ENCODE measurements at places on chromosomes 7 and 10. TPM values are rescaled to one million over a fixed set of nuclear protein-coding genes. Genes with fewer than 3 reads are reported as not detected.

CALML3 gene
- total RNA-seq, result not detected

HOXA6 gene
- not detected for total RNA-seq

NRAP gene
- total RNA-seq, result not detected

PARD3 gene
- 85.3 TPM for total RNA-seq

COL13A1 gene
- total RNA-seq, result 0.43 TPM

LIPK gene
- not detected for total RNA-seq

NOM1 gene
- total RNA-seq, result 33.6 TPM

SFTPA2 gene
- total RNA-seq, result not detected

DNA sequence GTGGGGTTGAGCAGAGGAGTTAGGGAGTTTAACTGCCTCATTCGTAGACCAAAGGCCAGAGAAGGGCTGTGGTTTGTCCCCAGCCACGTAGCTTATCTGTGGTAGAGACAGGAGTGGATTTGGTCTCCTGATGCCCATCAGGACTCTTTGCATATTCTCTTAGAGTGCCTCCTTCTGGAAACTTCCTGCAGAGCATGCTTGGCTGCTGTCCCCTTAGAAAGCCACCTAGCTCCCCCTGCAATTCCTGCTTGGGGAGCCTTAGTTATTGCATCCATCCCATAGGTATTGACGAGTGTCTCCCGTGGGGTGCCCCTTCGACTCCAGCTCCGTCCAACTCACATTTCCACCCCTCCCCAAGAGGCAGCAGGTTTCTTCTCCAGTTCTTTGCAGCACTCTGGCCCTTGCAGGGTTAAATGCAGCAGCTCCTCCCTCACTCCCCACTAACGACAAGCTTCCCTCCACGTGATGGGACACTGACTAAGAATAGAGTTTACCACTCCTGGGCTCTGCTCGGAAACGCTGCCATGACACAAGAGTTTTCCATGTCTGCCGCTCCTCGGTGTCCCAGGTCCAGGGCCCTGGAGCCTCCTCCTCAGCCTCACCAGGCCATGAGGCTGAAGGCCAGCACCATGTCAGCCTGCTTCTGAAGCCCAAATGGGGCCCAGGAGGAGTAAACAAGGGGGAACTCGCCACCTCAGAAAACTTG lies 147.8 kb upstream of the UNC5B start:
- no peak overlapping the region for H3K4me3 ChIP-seq
- H3K4me1 ChIP-seq, result peaks cover 10% of the 10 kb centered on the region
- DNase-seq, result no peak
- H3K27ac ChIP-seq, result no peak overlapping the region

- no peaks in the 10 kb centered on the region for H3K36me3 ChIP-seq
- H3K27ac ChIP-seq, result no peak overlapping the region
- H3K27me3 ChIP-seq, result peaks cover 12% of the 10 kb centered on the region
- no peak for DNase-seq
- no peak overlapping the region for H3K4me3 ChIP-seq
Measured at GRCh38 chr10:94108200-94108599, 114.5 kb downstream of the PLCE1 start.

GRCh38 chr7:87316846-87317552 lies 28.5 kb upstream of the CROT start:
- H3K27me3 ChIP-seq, result no peaks in the 10 kb centered on the region
- DNase-seq, result no peak
- peaks cover 7% of the 10 kb centered on the region for H3K36me3 ChIP-seq
- no peaks in the 10 kb centered on the region for H3K4me1 ChIP-seq

- H3K4me3 ChIP-seq, result no peak overlapping the region
- no peak for DNase-seq
- H3K36me3 ChIP-seq, result no peaks in the 10 kb centered on the region
- H3K27ac ChIP-seq, result no peak overlapping the region
- peaks cover 32% of the 10 kb centered on the region for H3K27me3 ChIP-seq
Measured at GRCh38 chr10:78619115-78619851, 449.5 kb upstream of the ZMIZ1 start.

DNA sequence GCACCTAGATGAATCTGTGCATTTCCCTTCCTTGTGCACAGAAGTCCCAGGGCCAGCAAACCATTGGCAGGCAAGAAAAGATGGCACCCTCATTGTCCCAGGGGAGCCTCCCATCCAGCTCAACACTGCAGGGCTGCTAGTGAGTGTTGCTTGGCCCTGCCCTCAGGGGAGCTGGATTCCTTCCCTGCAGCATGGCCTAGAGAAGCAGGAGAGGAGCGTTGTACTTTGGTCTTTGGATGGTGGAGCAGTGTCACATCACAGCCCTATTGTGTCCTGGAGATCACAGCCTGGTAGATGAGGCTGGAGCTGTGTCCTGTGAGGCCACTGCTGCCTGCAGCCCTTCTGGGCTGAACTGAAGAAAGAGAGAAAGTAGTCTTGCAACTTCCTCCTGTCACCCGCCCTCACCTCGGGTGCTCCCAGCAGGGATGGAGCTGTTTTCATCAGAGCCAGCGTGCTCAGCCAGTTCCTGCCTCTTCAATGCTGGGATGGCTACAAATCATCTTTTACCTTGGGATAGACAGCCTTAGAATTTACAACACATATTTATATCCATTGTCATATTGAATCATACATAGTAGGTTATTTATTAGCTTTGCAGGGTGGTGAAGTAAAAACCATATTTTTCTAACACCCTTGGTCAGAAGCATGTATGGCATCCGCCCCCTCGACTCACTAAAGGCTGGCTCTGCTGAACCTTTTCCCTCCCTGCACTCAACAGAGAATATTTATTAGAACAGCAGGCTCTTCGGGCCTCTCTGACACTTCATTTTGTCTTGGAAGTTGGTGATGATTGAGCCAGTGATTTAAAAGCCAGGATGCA lies 43.1 kb upstream of the FAM180A start:
- H3K4me3 ChIP-seq, result no peak overlapping the region
- H3K36me3 ChIP-seq, result no peaks in the 10 kb centered on the region
- H3K4me1 ChIP-seq, result no peaks in the 10 kb centered on the region
- peaks cover 4% of the 10 kb centered on the region for H3K27me3 ChIP-seq
- no peak overlapping the region for H3K27ac ChIP-seq

GRCh38 chr10:110989016-110989415 lies 69.6 kb downstream of the SHOC2 start:
- H3K4me1 ChIP-seq, result peaks cover 7% of the 10 kb centered on the region
- no peaks in the 10 kb centered on the region for H3K27me3 ChIP-seq
- H3K36me3 ChIP-seq, result peaks cover 22% of the 10 kb centered on the region
- H3K4me3 ChIP-seq, result no peak overlapping the region
- DNase-seq, result no peak

GRCh38 chr7:18530224-18531179 lies 35.0 kb downstream of the HDAC9 start:
- H3K4me3 ChIP-seq, result no peak overlapping the region
- no peaks in the 10 kb centered on the region for H3K36me3 ChIP-seq
- H3K27ac ChIP-seq, result no peak overlapping the region
- DNase-seq, result no peak
- H3K4me1 ChIP-seq, result no peaks in the 10 kb centered on the region
- H3K27me3 ChIP-seq, result no peaks in the 10 kb centered on the region

DNA sequence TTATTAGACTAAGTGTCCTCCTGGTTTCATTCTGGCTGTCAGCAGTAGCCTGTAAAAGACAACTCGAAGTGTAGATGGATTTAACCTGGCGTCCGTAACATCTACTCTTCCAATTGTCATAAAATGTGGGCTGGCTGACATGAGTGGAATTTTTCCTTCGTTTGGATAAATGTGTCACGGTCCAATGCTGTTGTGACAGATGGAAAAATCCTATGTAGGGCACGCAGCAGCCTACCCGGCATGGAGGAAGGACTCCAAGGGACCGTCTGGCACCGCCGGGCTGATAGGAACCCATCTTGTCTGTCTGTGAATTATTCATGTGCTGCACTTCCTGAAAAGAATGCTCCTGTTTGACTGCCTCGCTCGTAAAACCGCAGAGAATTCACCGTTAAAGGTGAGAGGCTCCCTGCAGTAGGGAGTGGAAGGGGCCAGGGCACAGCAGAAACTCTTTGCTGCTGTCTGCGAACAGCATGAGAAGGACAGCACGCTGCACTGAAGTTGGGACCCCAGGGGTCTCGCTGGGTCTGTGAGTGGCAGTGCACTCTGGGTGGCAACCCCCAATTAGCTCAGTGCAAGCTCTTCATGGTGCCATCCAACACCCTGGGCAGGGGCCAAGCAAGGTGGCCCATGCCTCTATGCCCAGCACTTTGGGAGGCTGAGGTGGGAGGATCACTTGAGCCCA lies 1.6 kb upstream of the ORAI2 start:
- H3K4me1 ChIP-seq, result peaks cover 11% of the 10 kb centered on the region
- no peaks in the 10 kb centered on the region for H3K27me3 ChIP-seq

- no peaks in the 10 kb centered on the region for H3K36me3 ChIP-seq
- peaks cover 12% of the 10 kb centered on the region for H3K4me1 ChIP-seq
- no peak overlapping the region for H3K4me3 ChIP-seq
- H3K27ac ChIP-seq, result peak overlapping the region; percentile 71
- DNase-seq, result no peak
Measured at GRCh38 chr7:125061776-125062397, 132.3 kb upstream of the POT1 start.

GRCh38 chr10:96858706-96859050 lies 26.6 kb downstream of the LCOR start:
- DNase-seq, result no peak
- H3K27me3 ChIP-seq, result no peaks in the 10 kb centered on the region
- peaks cover 9% of the 10 kb centered on the region for H3K4me1 ChIP-seq

GRCh38 chr7:405489-406211 lies 114.0 kb downstream of the PDGFA start:
- no peak for DNase-seq
- peaks cover 21% of the 10 kb centered on the region for H3K27me3 ChIP-seq
- H3K4me1 ChIP-seq, result peaks cover 14% of the 10 kb centered on the region
- no peak overlapping the region for H3K4me3 ChIP-seq
- H3K36me3 ChIP-seq, result no peaks in the 10 kb centered on the region

GRCh38 chr10:43093423-43094076 lies 16.7 kb downstream of the RET start:
- no peaks in the 10 kb centered on the region for H3K36me3 ChIP-seq
- H3K4me1 ChIP-seq, result no peaks in the 10 kb centered on the region
- no peak overlapping the region for H3K27ac ChIP-seq
- H3K27me3 ChIP-seq, result peaks cover 33% of the 10 kb centered on the region
- no peak overlapping the region for H3K4me3 ChIP-seq
- no peak for DNase-seq

DNA sequence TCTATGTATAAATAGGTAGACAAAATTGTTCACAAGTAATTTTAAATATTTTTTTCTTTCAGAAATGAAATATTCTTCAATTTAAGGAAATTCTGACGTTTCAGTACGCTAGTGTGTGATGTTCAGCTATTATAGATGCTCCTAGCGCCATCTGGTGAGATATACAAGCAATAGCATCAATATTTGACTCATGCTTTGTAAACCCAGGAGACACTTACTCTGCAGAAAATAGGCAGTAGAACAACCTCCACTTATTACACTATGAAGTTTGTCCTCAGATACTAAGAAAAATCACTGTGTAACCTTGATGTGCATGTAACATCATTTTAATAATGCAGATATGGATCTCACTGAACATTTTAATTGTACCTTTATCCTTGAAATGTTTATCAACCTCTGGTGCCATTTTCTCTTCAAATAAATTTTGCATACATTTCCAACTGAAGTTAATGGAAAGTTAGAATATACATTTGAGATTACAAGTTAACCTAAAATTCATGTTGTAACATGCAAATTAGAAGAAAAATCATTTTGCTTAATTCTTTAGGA lies 151.5 kb upstream of the FAM3C start:
- H3K4me1 ChIP-seq, result peaks cover 14% of the 10 kb centered on the region
- DNase-seq, result no peak
- no peak overlapping the region for H3K27ac ChIP-seq
- no peaks in the 10 kb centered on the region for H3K27me3 ChIP-seq

DNA sequence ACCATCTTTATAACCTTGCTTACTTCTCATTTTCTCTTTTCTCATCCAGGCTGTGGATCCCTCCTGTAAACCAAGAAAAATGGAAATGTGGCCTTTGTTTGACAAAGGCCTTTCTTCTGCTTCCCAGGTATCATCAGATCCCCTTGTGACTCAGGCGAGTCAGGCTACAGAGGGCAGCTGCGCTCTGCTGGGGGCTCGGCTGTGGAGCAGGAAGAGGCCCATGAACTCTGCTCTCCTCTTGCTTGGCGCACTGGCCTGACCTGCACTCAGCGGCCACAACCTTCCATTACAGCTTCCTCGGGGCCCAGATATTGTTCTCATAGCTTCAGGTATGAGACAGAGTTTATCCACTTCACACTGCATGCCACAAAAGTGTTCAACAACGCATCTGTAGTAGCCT lies 457.6 kb upstream of the COBL start:
- DNase-seq, result no peak
- no peaks in the 10 kb centered on the region for H3K36me3 ChIP-seq
- no peak overlapping the region for H3K4me3 ChIP-seq
- no peak overlapping the region for H3K27ac ChIP-seq
- no peaks in the 10 kb centered on the region for H3K4me1 ChIP-seq
- peaks cover 17% of the 10 kb centered on the region for H3K27me3 ChIP-seq

DNA sequence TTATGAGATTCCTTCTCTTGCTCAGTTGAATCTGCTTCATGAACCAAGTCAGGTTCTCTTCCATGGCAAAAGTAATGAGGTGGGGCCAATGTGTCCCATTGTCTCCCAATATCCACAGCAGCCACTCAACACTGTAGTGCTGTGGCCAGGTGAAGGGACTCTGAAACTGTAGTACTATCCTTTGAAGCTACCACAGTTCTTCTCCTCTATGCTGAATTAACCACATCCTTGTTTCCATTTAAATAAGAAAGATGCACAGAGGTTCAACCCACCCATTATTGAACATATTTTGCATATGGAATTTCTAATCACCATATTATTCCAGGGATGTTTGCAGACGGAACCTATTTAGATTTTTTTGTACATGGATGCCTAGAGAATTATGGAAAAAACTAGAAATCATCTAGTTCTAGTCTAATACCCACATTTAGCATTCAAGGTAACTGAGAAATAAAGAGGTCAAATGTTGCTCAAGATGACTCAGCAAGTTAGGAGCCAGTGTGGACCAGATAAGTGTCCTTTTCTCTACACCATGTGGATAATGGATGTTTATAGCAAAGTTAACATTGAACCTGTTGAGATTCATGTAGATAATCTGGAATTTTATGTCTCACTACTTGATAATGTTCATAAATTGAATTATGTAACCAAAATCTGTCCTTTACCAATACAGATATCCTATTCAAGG lies 64.5 kb downstream of the LRRTM3 start:
- no peak for DNase-seq
- no peaks in the 10 kb centered on the region for H3K27me3 ChIP-seq
- H3K36me3 ChIP-seq, result no peaks in the 10 kb centered on the region
